ENCODE measurements at places on chromosomes 5 and 9. TPM values are rescaled to one million over a fixed set of nuclear protein-coding genes. Genes with fewer than 3 reads are reported as not detected.

PCDHB8 gene
- not detected for total RNA-seq

CCDC152 gene
- total RNA-seq: 1.6 TPM

C1QTNF2 gene
- not detected for total RNA-seq

PTGES gene
- 0.38 TPM for total RNA-seq

DNA sequence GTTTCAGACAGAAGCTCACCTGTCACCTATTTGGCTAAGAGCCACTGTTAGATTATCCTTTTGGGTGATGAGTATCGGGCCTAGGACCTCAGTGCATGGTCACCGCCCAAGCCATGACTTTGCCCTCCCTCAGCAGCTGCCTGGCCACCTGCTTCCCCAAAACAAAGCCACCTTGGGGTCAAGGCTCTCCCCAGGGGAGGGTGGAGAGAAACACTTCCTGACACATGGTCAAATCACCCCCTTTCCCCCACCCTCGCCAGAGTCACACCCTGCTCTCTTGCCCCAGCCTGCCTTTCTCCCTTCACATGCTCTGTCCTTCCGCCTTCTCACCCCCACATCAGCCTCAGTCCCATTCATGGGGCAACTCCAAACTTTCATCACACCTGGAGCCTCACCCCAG is 1.7 kb upstream of the HBEGF start:
- no peak overlapping the region for H3K4me3 ChIP-seq
- H3K4me1 ChIP-seq: peaks cover 33% of the 10 kb centered on the region
- H3K36me3 ChIP-seq: no peaks in the 10 kb centered on the region
- no peak overlapping the region for H3K27ac ChIP-seq
- no peak for DNase-seq

- H3K27ac ChIP-seq: no peak overlapping the region
- H3K36me3 ChIP-seq: no peaks in the 10 kb centered on the region
- H3K4me1 ChIP-seq: no peaks in the 10 kb centered on the region
These were observed 237.4 kb upstream of the PIK3R1 start for GRCh38 chr5:67978171-67978570.

DNA sequence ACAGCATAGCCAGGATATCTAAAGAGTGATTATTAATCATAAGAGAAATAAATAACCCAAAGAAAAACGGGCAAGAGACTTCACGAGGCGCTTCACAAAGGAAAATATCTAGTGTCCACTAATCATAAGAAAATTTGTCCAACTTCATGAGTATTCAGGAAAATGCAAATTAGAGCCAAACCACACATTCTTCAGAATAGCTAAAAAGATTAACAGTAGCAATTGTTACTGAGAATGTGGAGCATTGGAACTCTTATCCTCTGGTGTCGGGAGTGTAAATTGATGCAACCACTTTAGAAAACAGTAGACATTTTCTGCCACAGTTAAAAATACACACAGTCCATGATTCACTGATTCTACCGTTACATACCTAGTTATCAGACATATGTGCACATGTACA is 145.7 kb downstream of the CWC27 start:
- DNase-seq: no peak
- peaks cover 2% of the 10 kb centered on the region for H3K36me3 ChIP-seq
- H3K27me3 ChIP-seq: no peaks in the 10 kb centered on the region
- H3K4me3 ChIP-seq: no peak overlapping the region
- no peaks in the 10 kb centered on the region for H3K4me1 ChIP-seq

- no peaks in the 10 kb centered on the region for H3K36me3 ChIP-seq
- no peak overlapping the region for H3K4me3 ChIP-seq
- peaks cover 3% of the 10 kb centered on the region for H3K4me1 ChIP-seq
- DNase-seq: no peak
These were observed 24.2 kb downstream of the ENHO start for GRCh38 chr9:34498553-34498952.

DNA sequence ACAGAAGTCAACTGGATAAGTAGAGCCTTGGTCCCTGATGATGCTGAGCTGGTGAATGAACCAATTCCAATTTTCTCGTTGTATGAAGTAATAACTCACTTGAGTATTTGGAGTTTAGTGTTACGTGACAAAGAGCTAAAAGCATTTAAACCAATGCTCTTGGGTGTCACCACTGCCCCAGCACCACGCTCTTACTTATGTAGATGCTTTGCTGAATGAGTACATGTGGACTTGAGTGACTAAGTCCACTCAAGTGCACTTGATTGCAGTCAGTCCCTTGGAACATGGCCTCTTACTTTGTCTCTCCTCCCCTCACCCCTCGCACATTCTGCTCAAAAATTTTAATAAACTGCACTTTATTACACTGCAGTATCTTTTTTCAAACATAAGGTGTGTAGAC is 184.0 kb downstream of the MAN2A1 start:
- no peak for DNase-seq
- H3K27ac ChIP-seq: no peak overlapping the region
- H3K27me3 ChIP-seq: no peaks in the 10 kb centered on the region
- no peak overlapping the region for H3K4me3 ChIP-seq
- peaks cover 2% of the 10 kb centered on the region for H3K4me1 ChIP-seq

GRCh38 chr9:27622693-27623340 is 49.5 kb upstream of the C9orf72 start:
- no peak for DNase-seq
- no peak overlapping the region for H3K27ac ChIP-seq
- H3K36me3 ChIP-seq: no peaks in the 10 kb centered on the region
- no peak overlapping the region for H3K4me3 ChIP-seq
- peaks cover 4% of the 10 kb centered on the region for H3K27me3 ChIP-seq
- H3K4me1 ChIP-seq: no peaks in the 10 kb centered on the region

All from CD4-positive, alpha-beta T cell (primary cell).